ENCODE measurements at places on chromosomes 7 and 10.

DNA sequence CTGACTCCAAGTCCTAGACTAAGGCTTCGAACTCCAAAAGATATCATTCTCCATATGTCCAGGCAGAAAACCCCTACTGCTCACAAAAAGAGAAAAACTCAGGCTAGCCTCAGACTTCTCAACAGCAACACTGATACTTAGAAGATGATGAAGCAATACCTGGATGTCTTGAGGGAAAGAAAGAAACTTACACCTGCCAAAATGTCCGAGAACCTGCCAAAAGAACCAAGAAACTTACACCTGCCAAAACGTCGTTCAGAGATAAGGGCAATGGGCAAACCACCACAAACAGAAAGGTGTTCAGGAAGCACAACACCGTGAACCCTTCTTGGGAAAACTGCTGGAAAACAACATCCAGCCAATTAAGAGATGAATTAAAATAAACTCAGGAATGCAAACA, 15.3 kb downstream of the ABLIM1 start:
- H3K27ac ChIP-seq = no peak overlapping the region
- H3K27me3 ChIP-seq = no peaks in the 10 kb centered on the region
- H3K4me1 ChIP-seq = no peaks in the 10 kb centered on the region
- DNase-seq = no peak
- H3K36me3 ChIP-seq = no peaks in the 10 kb centered on the region

DNA sequence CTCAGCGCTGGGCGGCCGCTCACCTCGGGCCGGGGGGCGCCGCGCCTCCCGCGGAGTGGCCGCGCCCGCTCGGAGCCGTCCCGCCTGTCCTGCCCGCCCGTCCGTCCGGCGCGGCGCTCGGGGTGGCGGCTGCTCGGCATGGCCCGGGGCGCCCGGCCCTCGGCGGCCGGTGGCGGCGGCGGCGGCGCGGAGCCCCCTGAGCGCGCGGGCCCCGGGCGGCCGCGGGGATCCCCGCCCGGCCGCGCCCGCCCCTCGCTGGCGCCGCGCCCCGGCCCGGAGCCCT, 338 bp downstream of the SDK1 start:
- H3K4me1 ChIP-seq = peaks cover 12% of the 10 kb centered on the region
- DNase-seq = no peak
- H3K27ac ChIP-seq = no peak overlapping the region
- no peak overlapping the region for H3K4me3 ChIP-seq
- no peaks in the 10 kb centered on the region for H3K36me3 ChIP-seq
- peaks cover 22% of the 10 kb centered on the region for H3K27me3 ChIP-seq

- peaks cover 3% of the 10 kb centered on the region for H3K4me1 ChIP-seq
- no peak for DNase-seq
- no peaks in the 10 kb centered on the region for H3K27me3 ChIP-seq
- H3K36me3 ChIP-seq = peaks cover 15% of the 10 kb centered on the region
These were observed 18.7 kb downstream of the KIFBP start for GRCh38 chr10:69007260-69007659.

DNA sequence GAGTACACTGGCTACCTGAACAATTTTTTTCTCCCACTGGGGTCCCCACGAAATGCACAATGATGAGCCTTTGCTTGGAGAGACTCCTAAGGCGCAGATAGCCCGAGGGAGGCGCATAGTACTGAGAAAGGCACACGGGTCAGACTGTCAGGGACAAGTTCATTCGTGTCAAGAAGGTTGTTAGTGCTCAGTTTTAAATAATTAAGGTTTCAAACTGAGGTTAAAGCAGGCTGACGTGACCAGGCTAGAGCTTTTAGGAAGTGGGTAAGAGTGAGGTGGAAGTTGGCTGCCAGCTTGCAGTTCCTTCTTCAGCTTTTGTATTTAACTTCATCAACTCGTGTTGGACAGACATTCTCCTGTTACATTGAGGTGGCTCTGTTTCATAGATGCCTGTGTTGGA, 31.6 kb downstream of the RBM33 start:
- H3K4me1 ChIP-seq = peaks cover 39% of the 10 kb centered on the region
- no peaks in the 10 kb centered on the region for H3K27me3 ChIP-seq
- no peak overlapping the region for H3K27ac ChIP-seq

DNA sequence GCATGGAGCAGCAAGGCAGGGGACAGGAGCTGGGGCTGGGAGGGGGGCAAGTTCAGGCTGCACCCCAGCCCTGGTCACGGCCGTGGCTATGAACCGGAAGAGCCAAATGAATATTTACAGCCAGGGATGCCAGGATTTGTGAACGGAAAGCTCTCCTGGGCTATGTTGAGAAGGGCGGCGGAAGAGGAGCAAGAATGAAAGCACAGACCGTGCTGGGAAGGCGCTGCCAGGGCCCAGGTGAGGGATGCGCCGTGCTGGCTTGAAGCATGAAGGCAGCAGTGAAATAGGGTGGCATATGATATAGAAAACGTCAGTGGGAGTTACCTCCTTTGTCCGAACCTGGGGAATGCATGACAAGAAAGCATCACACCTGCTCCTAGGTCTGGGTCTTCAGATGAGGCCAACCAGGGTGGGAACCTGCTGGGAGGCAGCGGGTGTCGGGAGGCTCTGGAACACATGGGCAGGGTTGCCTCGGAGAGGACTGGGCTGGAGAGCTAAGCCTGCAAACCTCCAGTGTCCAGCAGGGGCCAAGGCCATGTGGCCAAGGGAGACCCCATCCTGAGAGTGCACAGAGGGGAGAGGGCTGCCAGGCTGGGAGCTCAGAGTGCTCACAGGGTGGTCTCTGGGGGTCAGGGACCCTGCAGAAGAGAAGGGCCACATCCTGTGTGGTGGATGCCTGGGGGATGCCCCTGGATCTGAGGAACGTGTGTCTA, 120.6 kb upstream of the TCERG1L start:
- no peak overlapping the region for H3K4me3 ChIP-seq
- DNase-seq = no peak
- no peak overlapping the region for H3K27ac ChIP-seq
- no peaks in the 10 kb centered on the region for H3K36me3 ChIP-seq
- peaks cover 5% of the 10 kb centered on the region for H3K27me3 ChIP-seq
- H3K4me1 ChIP-seq = no peaks in the 10 kb centered on the region

DNA sequence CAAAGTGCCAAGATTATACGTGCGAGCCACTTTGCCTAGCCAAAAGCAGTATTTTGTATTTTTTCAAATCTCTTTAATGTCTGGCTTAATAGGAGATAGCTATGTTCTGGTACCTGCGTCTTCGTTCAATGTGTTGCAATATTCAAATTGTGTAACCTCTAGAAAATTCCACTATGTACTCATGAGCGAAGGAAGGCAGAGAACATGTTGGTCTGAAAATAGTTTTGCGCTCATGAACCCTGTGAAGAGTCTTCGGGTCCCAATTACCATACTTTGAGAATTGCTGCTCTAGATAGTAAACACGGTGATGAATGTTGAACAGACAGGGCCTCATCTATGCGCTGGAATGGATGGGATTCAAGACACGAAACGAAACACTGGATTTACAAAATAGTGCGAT, 2.7 kb upstream of the SUV39H2 start:
- peaks cover 24% of the 10 kb centered on the region for H3K4me1 ChIP-seq
- no peaks in the 10 kb centered on the region for H3K27me3 ChIP-seq
- DNase-seq = no peak
- H3K36me3 ChIP-seq = peaks cover 8% of the 10 kb centered on the region
- H3K27ac ChIP-seq = no peak overlapping the region
- no peak overlapping the region for H3K4me3 ChIP-seq

DNA sequence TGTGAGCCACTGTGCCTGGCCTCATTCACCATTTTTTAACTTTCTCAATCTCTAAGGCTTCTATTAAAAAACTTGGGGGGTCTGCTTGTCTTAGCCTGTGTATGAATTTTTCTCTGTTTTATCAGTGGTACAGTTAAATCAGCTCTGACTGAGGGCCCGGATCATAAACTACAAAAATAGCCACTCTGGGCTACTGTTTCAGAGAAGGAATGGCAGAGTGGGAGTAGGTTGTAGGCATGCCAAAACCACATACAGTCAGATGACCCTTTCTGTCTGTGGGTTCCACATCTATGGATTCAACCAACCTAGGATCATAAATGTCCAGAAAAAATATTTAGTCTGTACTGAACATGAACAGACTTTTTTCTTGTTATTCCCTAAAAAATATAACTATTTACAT, 21.3 kb downstream of the TBC1D12 start:
- no peak overlapping the region for H3K27ac ChIP-seq
- no peak for DNase-seq
- H3K4me3 ChIP-seq = no peak overlapping the region
- no peaks in the 10 kb centered on the region for H3K4me1 ChIP-seq
- H3K27me3 ChIP-seq = peaks cover 17% of the 10 kb centered on the region
- no peaks in the 10 kb centered on the region for H3K36me3 ChIP-seq

GRCh38 chr7:94511718-94512117, 2.1 kb downstream of the CASD1 start:
- H3K27me3 ChIP-seq = no peaks in the 10 kb centered on the region
- DNase-seq = no peak
- H3K27ac ChIP-seq = no peak overlapping the region
- peaks cover 53% of the 10 kb centered on the region for H3K4me1 ChIP-seq

- no peaks in the 10 kb centered on the region for H3K36me3 ChIP-seq
- H3K27me3 ChIP-seq = no peaks in the 10 kb centered on the region
- H3K4me1 ChIP-seq = no peaks in the 10 kb centered on the region
- no peak overlapping the region for H3K27ac ChIP-seq
- no peak overlapping the region for H3K4me3 ChIP-seq
- DNase-seq = no peak
These were observed 603.0 kb downstream of the PTPRN2 start for GRCh38 chr7:157984423-157985163.

GRCh38 chr7:158861004-158861787, 4.8 kb downstream of the DYNC2I1 start:
- no peak overlapping the region for H3K4me3 ChIP-seq
- H3K36me3 ChIP-seq = peaks cover 8% of the 10 kb centered on the region
- no peak for DNase-seq
- peak overlapping the region; percentile 66 for H3K27ac ChIP-seq
- H3K4me1 ChIP-seq = peaks cover 50% of the 10 kb centered on the region
- no peaks in the 10 kb centered on the region for H3K27me3 ChIP-seq
